ENCODE measurements at places on chromosomes 11 and 22.

DNA sequence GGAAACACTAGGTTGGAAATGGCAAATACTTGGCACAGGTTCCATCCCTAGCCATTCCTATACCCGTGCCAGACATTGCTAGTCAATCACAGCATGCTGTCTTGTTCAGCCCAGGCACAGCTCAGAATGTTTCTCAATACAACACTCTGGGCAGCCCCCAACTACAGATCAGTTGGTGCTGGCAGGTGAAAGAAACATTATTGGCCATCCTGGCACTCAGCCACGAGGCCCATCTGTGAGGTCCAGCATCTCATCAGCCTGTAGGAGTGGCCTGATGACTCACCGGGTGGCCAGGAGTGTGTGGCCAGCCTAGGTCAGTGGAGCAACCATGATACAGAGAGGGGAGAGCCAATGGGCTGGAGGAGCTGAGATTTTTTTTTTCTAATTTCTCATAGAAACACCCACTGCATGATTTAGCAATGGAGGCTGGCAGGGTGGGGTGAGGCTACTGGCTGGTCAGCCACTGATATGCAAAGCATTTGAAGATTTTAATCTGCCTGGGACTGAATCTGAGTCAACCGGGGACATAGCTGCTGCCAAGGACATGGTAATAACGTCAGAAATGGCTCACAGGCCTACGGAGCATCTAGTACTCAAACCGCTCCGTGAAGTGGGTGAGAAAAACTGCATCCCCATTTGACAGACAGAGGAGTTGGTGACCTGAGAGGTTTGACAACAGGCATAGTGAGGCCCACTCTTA is 5.4 kb downstream of the MYO18B start:
- no peak for DNase-seq

GRCh38 chr11:30522536-30523243 is 63.5 kb downstream of the MPPED2 start:
- no peak for DNase-seq

- DNase-seq = no peak
Observed at GRCh38 chr11:131309776-131310175, 60.6 kb upstream of the NTM start.

GRCh38 chr11:34314936-34315335 is 42.9 kb downstream of the ABTB2 start:
- no peak for DNase-seq

GRCh38 chr11:27909386-27909785 is 198.6 kb downstream of the KIF18A start:
- no peak for DNase-seq

- no peak for DNase-seq
Observed at GRCh38 chr11:93323747-93324146, 6.8 kb upstream of the DEUP1 start.

Measured in hippocampal formation (tissue), 2 donors.